ENCODE measurements at places on chromosomes 1 and 21.

GRCh38 chr1:167263819-167264464, 43.3 kb downstream of the POU2F1 start:
- DNase-seq = no peak

- no peak for DNase-seq
Observed at GRCh38 chr1:206693029-206693428, 8.3 kb downstream of the MAPKAPK2 start.

DNA sequence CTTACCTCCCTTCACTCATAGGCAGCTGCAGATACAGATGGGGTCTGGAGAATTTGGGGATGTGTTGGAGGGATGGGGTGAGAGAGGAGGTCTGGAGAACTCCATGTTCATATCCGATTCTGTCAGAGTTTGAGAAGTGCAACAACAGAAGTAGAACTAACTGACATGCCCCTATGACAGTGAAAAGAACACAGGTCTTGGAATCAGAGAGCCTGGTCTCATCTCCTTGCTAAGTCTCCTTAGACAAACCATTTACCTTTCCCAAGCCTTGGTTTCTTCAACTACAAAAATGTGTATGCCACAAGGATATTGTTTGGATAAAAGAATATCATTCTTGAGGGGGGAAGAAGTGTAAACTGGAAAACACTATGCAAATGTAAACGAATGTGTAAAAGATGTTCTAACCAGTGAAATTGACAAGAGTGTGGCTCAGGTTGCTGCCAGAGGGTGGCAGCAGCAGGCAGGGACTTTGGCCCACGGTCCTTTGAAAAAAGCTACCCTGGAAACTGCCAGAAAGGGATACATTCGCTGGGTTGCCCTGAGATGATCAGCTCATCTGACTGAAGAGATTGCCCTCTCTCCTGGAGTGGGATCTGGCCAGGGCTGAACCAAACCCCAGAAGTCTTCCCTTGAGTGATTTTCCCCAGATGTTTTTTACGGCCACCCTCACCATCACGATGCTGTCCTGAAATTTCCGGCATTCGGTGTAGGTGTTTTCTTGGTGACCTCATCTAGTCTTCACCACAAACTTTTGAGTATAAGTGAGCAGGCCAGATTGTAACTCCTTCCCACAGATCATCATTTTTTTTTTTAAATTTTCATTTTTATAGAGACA, 17.0 kb upstream of the CD2 start:
- peak; percentile 53 for DNase-seq

GRCh38 chr1:23483321-23484252, at the start of gene ASAP3:
ASAP3 (minus strand) TSS chr1:23484179; CDS start chr1:23484133, 46 bp downstream.
- DNase-seq = no peak

GRCh38 chr1:196271212-196271947, 336.9 kb downstream of the KCNT2 start:
- no peak for DNase-seq

GRCh38 chr1:29590583-29591565, 354.6 kb downstream of the PTPRU start:
- DNase-seq = no peak

DNA sequence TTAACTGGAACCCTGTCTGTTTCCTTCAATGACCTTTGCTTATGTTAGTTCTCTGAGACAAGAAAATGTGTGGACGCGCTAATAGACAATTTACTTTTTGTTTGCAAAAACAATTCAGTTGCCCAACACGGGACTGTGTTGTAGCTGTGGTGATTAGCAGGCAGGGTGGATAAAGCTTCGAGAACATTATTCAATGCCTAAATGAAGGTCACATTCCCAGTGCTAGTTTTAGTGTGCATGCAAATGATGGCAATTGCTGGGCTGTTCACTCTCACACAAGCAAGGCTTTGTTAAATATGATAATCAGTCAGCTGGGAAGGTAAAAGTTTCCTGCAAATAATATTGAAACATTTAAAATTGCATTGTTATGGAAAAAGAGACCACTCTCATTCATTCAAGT, 188.4 kb downstream of the BACH1 start:
- no peak for DNase-seq

- DNase-seq = no peak
Observed at GRCh38 chr1:155179112-155180031, 5.7 kb downstream of the TRIM46 start.

- DNase-seq = no peak
Observed at GRCh38 chr1:116261227-116261626, 111.8 kb upstream of the ATP1A1 start.

- peak; percentile 65 for DNase-seq
Observed at GRCh38 chr1:198934901-198935305, 296.1 kb downstream of the PTPRC start.

DNA sequence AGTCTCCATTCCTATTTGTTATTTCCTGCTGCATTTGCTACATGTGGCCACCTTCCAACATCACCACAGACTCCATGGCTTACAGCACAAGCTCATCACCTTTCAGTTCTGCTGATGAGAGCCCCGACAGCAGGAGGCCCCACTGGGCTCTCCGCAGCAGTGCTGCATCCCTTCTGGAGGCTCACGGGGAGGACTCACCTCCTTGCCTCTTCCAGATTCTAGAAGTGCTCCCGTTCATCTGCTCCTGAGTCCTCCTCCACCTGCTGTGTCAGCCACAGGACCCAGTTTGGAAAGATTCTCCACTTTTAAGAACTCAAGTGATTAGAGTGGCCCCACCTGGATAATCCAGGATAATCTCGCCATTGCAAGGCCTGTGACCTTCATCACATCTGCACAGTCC, 167.6 kb downstream of the PCBP3 start:
- no peak for DNase-seq

DNA sequence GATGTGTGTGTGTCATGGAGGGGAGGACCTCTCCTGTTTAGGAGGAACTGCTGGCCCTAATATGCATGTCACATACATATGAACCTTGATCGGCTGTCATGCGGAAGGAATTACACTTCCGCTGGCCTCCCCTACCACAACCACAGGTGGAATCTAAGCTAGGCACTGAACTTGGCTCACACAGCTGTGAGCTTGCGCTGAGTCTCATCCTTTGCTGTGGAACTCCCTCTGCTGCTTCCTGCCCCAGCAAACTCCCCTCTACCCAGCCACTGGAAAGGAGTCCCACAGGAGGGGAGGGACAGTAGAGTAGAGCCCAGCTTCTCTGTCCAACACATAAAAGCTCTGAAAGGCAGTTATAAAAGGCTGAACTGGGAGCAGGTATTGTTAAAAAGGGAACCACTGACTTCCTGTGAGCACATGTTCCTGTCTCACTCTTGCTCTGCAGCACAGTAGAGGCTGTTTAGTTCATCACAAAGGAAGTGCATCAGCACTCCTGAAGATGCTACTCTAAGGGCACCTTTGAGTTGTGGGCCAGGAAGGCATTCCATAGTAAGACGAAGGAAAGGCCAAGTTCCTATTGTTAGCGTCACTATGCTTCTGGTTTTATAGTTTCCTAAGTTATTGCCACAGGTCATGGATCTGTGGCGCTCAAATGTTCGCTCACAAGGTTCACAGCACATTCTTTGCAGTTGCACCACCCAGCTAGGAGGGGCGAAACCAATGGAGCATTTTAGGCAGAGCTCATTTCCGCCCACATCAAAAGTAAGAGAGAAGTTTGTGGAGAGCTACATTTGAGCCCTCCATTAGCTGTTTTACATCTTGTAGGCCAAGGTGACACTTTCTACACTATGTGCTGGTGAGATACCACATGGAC, 17.7 kb upstream of the PTPRC start:
- DNase-seq = no peak

GRCh38 chr1:50332941-50333594, 90.2 kb downstream of the DMRTA2 start:
- DNase-seq = peak; percentile 65

DNA sequence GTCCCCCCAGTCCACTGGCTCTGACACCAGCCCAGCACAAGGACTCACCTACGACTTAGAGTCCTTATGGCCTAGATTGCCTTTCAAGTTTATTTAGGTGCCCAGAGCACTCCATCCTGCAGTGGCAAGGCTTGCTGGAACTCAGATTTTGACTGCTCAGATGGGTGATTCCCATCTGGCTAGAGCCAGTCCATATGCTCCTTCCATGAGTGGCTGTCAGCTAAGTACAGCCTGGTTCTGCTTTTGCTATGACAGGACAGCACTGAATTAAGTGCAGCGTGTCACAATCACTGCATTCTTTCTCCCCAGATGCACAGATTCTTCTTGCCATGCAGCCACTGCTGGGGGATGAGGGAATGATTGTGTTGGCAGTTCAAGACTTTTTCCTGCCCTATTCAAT, 43.8 kb downstream of the GPR52 start:
- DNase-seq = peak; percentile 66

GRCh38 chr1:62781841-62782543, 1.9 kb upstream of the ATG4C start:
- DNase-seq = no peak

DNA sequence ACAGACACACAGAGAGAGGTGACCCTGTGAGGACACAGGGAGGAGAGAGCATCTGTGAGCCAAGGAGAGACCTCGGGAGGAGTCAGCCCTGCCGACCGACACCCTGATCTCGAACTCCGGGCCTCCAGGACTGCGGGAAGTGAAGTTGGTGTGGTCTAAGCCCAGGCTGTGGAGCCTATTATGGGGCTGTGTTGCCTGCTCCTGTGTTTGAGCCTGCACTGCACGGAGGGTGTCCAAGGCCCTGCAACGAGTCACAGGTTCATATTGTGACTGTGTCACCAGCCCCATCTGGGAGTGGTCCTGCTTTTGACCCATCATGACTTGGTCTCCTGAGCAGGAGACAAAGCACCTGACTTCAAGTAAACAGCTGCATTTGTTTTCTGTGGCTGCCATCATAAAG, 186.0 kb upstream of the AJAP1 start:
- no peak for DNase-seq

DNA sequence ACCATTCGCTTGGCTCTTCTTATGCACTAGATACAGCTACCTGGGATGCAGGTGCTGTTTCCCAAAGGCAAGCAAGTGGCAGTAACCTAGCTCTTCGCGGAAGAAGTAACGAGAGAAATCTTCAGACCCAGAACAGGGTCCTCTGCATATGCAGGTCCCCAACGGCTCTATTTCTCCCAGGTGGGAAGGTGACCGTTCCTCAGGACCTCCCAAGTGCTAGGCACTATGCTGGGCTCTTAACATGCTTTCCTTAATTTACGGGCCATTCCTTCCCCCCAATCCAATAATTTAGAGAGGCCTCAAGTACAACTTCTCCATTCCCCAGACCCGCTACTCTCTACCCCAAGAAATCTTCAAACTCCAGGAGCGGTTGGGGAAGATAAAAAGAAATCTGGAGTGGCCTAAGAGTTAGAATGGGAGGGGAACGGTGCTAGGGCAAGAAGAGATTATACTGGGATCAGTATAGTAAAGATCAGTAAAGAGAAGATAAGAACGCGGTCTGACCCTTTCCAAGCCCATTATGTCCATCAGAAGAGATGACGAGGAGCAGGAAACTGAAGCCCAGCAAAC, 410 bp downstream of the TXNDC12 start:
- DNase-seq = no peak

DNA sequence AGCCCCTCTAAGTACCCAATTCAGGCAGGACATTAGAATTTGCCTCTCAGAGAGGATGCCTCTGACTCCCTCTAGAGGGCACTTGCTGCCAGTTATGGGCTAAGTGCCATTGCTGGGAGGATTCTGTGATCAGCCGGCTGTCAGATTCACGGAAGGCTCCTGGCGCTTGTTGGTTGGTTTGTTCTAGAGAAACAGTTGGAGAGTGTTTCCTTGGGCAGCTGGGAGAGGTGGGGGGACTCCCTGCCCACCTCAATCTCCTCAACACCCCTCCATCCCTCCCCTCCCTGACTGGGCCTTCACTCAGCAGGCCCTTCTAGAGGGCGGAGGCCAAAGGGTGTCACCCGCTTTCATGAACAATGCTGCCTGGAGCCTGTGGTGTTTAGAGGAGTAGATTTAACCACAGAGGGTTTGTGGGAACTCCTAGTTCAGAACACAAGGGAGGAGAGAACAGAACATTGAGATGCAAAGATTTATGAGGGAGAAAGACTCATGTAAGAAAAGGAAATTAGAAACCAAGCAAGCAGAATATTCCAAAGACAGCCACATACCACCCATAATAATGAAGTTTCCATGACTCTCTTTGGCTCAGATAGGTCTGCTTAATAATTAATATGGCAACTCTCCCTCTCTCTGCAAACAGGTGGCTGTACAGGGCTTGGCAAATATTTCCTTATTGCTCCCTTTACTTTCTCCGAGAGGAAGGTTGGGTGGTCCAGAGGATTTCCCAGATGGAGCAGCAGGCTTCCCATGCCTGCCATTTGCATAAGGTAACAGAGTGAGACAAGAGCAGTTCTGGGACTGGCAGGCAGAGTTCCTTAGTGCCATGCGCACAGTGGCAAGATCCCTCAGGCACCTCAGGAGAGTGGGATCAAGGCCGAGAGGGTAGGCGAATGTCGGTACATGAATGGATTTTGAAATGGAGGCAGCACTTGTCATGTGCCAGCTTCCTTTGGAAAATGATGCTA, 30.0 kb upstream of the ACP6 start:
- DNase-seq = peak; percentile 24

GRCh38 chr21:38032082-38032801, 116.0 kb upstream of the KCNJ6 start:
- DNase-seq = no peak

DNA sequence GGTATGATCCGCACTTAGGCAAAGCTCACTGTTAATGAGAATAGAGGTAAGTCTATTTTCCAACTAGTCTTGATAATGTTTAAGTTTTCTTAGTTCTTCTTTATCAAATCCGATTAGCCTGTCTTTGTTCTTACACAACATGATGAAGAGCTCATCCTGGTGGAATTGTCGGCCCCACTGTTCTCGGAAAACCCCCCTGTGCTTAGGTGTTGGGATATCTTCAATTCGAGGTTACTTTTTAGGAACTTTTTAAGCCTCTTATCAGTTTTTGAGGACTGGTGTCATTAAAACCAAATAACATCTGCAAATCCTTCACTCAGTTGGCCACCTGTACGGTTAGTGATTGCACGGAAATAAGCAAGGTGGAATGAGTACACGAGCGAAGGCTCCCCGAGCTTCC, 60.7 kb upstream of the KIF26B start:
- no peak for DNase-seq

DNA sequence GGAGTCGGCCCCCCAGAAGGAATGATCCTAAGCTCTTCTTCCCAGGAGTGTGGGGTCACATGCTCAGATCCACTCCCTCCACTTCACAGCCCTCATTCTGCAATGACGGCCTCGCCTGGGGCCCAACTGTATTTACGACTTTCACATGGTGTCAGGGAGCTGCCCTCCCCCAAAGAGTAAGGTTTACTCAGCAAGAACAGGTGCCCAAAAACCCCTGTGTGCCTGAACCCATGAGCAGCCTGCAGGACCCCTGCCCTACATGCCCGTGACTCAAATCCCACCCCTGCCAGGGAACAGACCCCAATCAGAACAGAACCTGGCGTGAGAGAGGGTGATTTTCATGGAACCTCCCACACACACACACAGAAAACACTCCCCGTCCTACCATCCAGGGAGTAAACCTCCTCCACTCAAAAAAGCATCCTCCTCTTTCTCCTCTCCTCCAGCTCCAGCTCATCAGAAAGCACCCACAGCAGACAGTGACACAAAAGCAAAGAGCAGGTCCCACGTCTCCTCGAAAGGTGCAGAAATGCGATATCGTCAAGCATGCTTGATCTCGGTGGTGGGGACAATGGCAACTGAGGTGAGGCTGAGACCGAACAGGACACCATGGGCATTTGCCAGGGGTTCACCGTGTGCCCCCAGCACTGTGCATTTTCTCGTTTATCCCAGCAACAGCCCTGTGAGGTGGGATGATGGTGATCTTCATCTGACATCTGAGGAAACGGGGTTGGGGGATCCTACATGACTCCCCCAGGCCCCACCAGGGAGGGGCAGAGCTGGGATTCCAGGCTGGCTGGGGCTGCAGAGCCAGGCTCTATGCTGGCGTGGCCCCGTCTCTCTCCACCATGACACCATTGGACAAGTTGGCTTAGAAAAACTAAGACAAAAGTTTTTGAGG, 397.9 kb downstream of the NPHP4 start:
- DNase-seq = no peak

Measured in NCI-H524 (cell line).